Naive thymus-derived CD4-positive, alpha-beta T cell (primary cell): ENCODE measurements at places on chromosomes 3 and 15.
A peak's percentile ranks its signal among the peaks of the same experiment; 100 is the strongest.

GRCh38 chr3:177306252-177306651 lies 109.0 kb upstream of the TBL1XR1 start:
- no peak for DNase-seq

DNA sequence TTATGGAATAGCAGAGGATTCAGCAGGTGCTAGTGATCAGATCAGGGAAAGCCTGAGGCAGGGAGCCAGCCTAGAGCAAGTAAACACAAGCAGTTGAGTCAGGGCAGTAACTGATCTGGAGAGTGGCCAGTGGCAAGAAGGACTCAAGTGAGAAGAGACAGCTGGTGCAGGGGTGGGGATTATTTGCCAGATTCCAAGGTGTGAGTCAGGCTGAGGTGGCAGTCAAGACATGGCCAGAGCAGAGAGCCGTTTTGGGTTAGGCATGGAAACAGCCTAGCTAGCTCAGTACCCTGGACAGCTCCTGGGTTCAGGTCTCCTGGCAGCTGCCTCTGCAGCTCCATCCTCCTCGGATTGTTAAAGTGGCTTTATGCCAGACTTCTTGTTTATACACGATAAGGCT lies 281.9 kb upstream of the ONECUT1 start:
- no peak for DNase-seq

GRCh38 chr3:148534089-148534988 lies 163.4 kb upstream of the AGTR1 start:
- no peak for DNase-seq

GRCh38 chr3:185930393-185931107 lies 7.3 kb downstream of the TRA2B start:
- no peak for DNase-seq

GRCh38 chr3:193788189-193788991 lies 195.4 kb downstream of the OPA1 start:
- DNase-seq = no peak

GRCh38 chr3:56856752-56857151 lies 55.0 kb upstream of the ARHGEF3 start:
- no peak for DNase-seq

DNA sequence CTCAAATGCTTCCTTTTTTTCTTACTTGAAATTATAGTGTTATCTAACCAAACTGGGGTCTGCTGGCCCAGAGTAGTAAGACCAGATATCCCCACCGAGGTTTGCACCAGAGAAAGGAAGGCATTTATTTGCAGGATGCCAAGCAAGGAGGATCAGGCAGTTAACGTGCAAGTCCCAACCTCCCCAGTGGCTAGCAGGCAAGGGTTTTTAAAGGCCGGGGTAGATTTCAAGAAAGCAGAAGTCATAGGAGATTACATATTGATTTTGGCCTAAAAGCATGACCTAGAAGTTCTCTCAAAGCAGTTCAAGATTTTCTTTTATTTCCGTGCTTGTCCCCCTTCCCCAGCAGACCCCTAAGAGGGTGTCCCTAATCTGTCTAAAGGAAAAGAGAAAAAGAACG lies 32.8 kb upstream of the STRIT1 start:
- DNase-seq = no peak

- DNase-seq = no peak
Observed at GRCh38 chr15:67132276-67132675, 66.9 kb downstream of the SMAD3 start.

DNA sequence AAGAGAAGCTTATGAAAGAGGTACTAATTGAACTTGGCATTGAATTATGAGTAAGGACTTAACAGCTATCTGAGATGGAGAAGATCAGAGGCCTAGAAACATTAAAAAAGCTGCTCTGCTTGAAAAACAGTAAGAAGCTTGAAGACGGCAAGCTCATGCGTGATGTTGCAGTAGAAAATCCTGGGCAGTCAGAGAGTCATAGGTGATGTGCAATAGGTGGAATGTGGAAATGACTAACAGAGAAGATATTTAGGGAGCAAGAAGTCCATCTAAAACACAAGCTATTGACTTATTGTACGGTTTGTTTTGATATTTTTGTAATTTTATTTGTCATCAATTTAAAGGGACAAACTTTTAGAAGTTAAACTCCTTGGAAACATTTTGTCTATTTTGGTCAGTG lies 1101.4 kb downstream of the ROBO2 start:
- no peak for DNase-seq

- DNase-seq = no peak
Observed at GRCh38 chr15:77771616-77772015, 138.9 kb upstream of the LINGO1 start.

- DNase-seq = no peak
Observed at GRCh38 chr3:122516846-122517360, 2.2 kb upstream of the KPNA1 start.

GRCh38 chr3:51270559-51270958 lies 114.5 kb upstream of the MANF start:
- DNase-seq = no peak

- DNase-seq = no peak
Observed at GRCh38 chr3:190854062-190854461, 8.4 kb downstream of the GMNC start.

GRCh38 chr3:146250449-146251382 lies at the start of gene PLSCR4:
TSS of gene PLSCR4 (minus strand) at chr3:146251105. CDS start at chr3:146222071, 29,034 bp downstream.
- DNase-seq = no peak

GRCh38 chr15:88894819-88895767 lies at the start of gene HAPLN3:
TSS of gene HAPLN3 (minus strand) at chr15:88895544. CDS start at chr15:88887298, 8,246 bp downstream.
- DNase-seq = peak; percentile 43

GRCh38 chr3:79473993-79474392 lies 293.8 kb downstream of the ROBO1 start:
- no peak for DNase-seq

DNA sequence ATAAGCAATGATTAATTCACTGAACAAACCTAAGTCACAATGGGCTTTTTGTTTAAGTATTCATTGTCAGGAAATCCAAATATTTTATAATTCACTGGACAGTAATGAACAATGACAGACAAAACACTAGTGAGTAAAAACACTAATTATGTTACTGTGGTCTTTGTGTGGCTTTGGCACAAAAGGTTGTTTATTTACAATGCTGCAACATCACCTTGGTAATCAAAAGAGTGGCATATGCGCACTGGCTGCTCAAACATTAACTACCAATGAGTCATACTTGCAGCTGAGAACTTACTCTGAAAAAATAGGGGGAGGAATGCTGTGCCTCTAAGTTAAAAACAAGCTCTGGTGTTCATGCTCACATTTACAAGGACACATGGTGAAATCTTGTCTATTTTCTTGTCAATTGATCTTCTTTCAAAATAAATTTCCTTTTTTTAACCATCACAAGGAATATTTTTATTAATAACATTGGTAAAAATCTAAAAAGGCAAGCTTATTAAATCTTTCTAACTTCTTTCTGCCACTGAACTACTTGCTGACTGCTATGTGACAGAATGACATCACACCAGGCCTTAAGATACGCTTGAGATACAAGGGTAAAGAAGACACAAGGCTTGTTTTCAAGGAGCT lies 85.2 kb upstream of the PPIB start:
- no peak for DNase-seq

DNA sequence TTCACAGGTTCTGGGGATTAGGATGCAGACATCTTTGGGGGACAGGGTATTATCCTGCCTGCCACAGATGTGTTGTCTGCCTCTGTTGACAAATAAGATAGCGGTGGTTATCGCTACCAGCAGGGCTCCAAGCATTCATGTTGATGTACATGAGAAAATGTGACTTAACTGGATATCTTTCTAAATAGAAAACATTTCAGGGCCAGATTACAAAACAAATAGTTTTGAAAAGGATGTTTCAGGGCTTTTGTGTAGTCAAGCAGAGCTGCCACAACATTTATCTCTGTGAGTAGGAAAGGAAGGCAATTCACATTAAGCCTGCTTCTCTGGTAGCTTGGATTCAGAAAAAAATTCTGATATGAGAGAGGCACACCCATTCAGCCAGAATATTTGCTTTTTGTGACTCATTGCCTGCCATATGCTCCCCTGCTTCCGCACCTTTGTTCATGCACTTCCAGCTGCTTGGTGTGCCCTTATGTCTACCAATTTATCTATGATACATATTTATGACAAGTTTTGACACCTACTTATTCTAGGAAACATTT lies 22.8 kb downstream of the PLS1 start:
- DNase-seq = no peak

DNA sequence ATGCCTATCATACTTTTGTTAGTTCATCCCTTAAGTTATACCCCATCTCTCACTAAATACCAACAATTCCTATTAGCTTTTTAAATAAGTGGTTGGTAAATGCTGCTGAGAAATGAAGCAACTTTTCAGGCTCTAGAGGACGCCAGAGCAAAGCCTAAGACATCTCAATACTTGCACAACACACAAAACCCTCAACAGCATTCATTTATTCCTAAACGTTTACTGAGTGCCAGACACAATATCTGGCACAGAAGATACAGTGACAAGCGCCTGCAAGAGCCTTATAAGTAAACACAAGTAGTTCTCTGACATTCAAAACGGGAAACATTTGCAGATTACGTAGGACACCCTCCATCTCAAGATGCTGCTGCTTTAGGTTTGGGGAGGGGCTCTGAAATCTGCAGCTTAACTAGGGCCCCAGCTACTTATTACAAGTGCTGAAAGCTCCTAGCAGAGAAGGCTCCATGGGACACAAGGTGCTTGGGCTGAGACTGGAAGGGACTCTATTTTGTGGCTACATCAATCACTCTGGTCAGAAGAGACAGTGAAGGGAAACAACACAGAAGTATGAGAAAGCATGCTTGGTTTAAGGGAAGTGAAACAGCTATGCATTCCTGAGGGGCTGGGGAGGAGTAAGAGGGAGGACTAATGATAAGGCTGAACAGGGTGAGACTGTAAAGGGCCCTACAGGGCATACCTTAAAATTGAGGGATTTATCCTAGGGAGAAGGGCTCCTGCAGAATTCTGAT lies 311.3 kb downstream of the PLCL2 start:
- no peak for DNase-seq

- no peak for DNase-seq
Observed at GRCh38 chr3:155412904-155413303, 119.4 kb upstream of the STRIT1 start.

GRCh38 chr3:45509038-45509767 lies 85.3 kb upstream of the LIMD1 start:
- DNase-seq = peak; percentile 46

DNA sequence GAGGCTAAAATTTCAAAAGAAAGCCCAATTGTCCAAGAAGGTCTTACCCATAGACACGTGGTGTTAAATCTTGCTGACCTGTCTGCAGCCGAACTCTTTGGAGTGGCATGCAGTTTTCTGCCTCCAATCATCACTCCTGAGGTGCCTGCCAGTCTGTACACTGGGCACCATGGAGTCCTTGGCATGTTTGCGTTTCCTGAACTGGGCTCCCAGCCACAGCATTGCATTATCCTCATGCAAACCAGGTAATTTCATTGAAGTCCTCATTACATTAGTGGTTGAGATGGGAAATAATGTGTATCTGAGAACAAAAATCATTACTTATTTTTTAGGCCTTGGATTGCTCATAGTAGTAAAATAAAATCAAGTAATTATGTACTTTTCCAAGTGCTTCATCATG lies 152.3 kb downstream of the AKAP13 start:
- no peak for DNase-seq

GRCh38 chr15:70035719-70036077 lies 62.0 kb downstream of the TLE3 start:
- DNase-seq = no peak

- DNase-seq = peak; percentile 37
Observed at GRCh38 chr3:129314386-129315222, 35.9 kb downstream of the HMCES start.

DNA sequence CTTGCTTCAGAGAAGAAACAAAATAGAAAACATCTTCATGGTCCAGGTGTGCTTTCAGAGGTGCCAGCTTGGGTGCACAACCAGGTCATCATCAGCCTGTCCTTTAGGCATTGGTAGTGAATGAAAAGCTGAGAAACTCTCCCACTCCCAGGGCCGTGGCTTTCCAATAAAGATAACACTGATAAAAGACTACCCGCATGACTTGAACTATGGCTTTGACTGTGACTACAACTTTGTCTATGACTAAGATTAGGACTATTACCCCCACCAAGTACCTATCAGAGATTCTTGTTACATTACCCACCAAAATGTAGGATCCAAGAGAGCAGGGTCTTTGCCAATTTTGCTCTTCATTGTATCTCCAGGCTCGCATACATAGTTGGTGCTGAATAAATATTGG lies 115.2 kb downstream of the EDEM1 start:
- no peak for DNase-seq

DNA sequence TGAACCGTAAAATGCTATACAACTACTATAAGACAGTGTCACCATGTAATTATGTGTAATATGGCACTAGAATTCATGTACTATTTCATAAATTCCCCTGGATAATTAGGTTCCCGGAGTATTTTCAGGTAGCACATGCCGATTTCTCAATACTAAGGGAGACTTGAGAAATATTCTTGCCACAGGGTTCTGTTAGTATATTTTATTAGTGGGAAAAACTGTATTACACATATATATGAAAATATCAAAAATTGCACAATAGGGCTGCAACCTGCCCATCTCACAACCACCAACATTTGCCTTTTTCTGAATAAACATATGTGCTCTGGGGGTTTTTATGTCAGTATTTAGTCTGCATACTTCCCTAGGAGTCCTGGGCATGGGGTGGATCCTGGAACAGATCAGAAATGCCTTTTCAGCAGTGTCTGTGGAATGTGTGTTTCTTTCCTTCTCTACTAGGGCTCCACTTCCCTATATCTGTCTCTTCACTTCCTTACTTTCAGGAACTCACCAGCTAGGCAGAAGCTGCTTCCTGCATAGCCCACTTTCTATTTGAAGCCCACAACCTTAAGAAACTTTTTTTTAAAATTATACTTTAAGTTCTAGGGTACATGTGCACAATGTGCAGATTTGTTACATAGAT lies 87.5 kb downstream of the RPL39L start:
- no peak for DNase-seq
